ENCODE measurements at places on chromosomes 2 and 18.
A peak's percentile ranks its signal among the peaks of the same experiment; 100 is the strongest.

GRCh38 chr2:23268467-23269263 is 116.3 kb upstream of the KLHL29 start:
- no peak for DNase-seq

- DNase-seq, result no peak
Measured at GRCh38 chr2:102109016-102109415, 33.5 kb upstream of the IL1R1 start.

GRCh38 chr2:108956375-108956774 is 32.6 kb downstream of the EDAR start:
- DNase-seq, result no peak

- no peak for DNase-seq
Measured at GRCh38 chr2:9462886-9463697, 11.3 kb upstream of the IAH1 start.

GRCh38 chr2:225764346-225764745 is 364.8 kb downstream of the NYAP2 start:
- no peak for DNase-seq

DNA sequence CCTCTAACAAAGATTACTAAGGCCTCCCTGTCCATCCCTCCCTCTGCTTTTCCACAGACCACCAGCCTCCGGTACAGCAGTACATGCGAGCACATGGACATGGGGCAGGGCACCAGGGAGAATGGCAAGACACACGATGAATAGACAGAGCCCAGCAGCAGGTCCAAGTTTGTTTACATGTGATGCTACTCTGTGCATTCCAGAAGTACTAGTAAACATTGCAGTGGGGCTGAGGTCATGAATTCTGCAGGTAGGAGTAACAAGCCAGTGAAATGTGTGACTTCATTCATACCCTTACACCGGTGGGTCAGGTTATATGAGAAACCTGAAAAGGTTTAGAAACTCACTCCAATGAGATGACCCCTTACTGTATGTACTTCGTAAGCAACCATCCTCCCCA is 205.7 kb downstream of the BCL11A start:
- no peak for DNase-seq

- no peak for DNase-seq
Measured at GRCh38 chr2:96161898-96162297, 16.7 kb upstream of the DUSP2 start.

DNA sequence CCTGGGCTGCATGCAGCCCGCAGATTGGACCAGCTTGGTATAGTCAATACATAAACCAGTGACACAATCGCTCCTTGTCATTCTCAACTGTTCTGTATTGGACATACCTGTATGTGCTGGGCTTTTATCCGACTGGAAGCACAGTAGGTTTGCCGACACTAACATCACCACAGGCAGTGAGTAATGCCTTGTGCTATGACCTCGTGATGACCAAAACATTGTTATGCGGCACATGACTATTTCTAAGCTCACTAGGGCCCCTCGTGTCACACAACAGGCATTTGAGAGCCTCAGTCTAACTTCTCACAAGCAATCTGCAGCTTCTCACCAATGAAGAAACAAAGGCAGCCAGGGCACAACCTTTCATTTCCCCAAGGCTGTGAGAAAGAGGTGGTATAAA is 320.8 kb downstream of the AFF3 start:
- DNase-seq, result peak; percentile 17

DNA sequence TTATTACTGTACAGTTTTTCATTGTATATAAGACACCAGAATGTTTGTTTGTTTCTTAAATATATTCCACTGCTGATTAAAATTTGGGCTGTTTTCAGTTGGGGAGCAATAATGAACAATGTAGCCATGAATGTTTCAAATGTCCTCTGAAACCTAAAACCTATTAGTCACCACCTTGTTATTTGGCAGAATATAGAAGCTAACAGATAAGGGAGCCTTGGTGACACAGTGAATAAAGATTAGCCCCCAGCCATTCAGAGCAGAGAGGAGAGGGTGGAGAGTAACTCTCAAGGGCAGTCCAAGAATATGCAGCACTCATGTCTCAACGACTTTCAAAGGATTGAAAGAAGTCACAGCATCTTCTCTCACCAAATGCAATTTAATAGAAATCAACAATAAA is 43.1 kb upstream of the ATP8B1 start:
- no peak for DNase-seq

- DNase-seq, result no peak
Measured at GRCh38 chr2:2134037-2134436, 197.0 kb downstream of the MYT1L start.

DNA sequence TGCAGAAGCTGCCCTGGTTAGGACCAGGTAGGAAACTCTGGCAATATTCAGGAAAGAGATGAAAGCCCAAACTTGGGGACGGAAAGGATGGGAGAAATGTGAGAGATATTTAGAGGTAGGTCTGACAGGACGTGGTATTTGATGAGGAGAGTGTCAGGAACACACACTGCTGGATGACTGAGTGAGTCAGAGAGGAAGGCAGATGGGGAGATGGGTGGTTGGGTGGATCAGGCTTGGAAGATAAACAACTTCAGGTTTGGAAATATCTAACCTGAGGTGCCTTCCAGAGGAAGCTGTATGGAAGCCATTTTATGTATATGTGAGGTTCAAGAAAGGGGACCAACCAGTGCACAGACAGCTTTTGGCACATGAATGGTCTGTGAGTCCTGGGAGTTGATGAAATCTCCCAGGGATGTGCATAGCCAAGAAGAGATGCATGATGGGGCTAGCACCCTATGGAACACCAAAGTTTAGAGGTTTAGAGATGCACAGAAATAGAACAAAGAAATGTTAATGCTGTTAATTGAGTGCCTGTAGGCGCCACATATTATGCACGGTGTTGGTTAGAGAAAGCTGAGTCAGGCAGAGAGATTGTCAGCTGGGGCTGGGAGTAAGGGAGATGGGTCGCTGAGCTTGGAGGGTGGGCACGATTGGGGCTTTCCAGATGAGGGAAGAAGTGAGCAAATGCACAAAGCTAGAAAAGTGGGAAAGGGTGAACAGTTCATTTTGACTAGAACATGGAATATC is 101.0 kb downstream of the VIT start:
- DNase-seq, result no peak

DNA sequence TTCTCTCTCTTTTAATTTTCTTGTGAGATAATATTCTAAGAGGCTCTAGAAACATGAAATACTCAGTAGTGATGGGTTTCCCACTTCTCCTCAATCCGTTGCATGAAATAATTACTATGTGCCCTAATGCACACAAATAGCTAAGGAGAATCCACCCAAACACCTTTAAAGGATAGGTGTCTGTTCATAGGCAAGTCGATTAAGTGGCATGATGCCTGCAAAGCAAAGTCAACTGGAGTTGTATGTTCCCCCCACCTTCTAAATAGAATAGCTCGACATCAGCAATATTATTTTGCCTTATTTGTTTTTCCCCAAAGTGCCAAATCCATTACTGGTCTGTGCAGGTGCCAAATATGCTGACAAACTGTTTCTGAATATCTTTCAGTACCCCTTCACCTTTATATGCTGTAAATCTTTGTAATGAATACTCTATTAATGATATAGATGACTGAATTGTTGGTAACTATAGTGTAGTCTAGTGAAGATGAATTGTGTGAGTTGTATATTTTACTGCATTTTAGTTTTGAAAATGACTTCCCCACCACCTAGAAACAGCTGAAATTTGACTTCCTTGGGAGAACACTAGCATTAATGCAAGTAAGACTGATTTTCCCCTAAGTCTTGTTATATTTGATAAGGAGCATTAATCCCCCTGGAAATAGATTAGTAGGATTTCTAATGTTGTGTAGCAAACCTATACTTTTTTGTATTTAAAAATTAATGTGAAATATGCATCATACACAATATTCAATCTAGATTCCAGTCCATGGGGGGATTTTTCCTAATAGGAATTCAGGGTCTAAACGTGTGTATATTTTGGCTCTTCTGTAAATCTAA is 9.0 kb downstream of the TBR1 start:
- DNase-seq, result no peak

GRCh38 chr2:177015356-177015923 is 197.2 kb upstream of the HNRNPA3 start:
- no peak for DNase-seq

GRCh38 chr18:36212301-36213171 is 25.2 kb downstream of the MOCOS start:
- no peak for DNase-seq

DNA sequence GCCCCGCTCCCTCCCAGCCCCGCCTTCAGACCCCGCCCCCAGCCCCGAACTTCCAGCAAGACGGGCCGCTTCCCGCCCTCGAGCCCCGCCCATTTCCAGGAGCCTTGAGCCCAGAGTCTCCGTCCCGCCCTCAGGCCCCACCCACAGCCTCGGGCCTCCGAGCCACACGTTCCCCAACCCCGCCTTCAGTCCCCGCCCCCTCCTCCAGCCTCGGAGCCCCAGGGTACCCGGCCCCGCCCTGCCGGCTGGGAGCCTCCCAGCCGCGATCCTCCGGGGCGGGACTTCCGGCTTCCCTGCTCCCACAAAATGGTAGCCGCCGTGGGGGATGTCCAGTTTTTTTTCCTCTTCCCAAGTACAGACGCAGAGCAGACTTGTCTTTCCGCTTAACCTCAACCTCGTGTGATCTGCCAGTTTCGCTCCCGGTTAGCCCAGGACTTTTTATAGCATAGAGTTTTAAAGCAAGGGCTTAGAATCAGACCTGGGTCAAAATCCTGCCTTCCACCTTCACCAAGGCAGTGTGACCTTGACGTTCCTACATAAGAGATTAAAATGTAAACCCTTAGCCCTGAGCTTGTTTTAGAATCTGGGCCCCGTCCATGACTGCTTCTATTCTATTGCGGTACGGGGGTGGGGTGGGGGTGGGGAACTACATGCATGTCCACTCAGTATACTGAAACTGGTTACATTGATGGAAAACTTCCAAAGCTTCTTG is 435 bp upstream of the GPR155 start:
- DNase-seq, result peak; percentile 82
